Stromal cell of bone marrow (primary cell): ENCODE measurements at places on chromosomes 11 and 22.

GRCh38 chr11:11316651-11317230 is 36.3 kb downstream of the CSNK2A3 start:
- no peak for DNase-seq

DNA sequence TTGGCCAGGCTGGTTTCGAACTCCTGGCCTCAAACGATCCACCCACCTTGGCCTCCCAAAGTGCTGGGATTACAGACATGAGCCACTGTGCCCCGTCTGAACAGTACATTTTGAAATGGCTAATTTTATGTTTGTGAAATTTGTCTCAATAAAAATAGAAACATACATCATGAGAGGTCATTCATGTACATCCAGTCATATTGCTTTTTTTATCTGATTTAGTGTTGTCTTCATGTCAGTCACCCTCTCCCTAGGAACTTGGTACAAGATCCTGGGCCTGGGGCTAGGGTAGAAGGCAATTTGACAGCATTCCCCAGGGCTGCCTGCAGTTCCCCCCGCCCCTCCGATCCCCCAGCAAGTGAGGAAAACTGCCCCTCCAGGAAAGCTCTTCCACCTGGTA is 46.6 kb upstream of the RBFOX2 start:
- no peak for DNase-seq

DNA sequence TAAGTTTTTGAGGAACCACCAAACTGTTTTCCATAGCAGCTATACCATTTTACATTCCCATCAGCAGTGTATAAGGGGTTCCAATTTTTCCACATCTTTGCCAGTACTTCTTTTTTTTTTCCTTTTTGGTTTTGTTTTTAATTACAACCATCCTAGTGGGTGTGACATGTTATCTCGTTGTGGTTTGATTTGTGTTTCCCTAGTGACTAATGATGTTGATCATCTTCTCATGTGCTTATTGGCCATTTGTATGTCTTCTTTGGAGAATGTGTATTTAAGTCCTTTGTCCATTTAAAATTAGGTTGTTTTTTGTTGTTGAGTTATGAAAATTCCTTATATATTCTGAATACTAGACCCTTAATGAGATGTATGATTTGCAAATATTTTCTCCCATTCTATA is 59.3 kb downstream of the STIM1 start:
- no peak for DNase-seq

- DNase-seq: no peak
These were observed 26.2 kb upstream of the SHISAL1 start for GRCh38 chr22:44338906-44339305.
